ENCODE measurements at places on chromosomes 7 and 10.
A peak's percentile ranks its signal among the peaks of the same experiment; 100 is the strongest.

- DNase-seq = no peak
Observed at GRCh38 chr10:49108656-49109055, 6.7 kb downstream of the VSTM4 start.

GRCh38 chr7:17745610-17746009 lies 194.7 kb downstream of the SNX13 start:
- DNase-seq = no peak

DNA sequence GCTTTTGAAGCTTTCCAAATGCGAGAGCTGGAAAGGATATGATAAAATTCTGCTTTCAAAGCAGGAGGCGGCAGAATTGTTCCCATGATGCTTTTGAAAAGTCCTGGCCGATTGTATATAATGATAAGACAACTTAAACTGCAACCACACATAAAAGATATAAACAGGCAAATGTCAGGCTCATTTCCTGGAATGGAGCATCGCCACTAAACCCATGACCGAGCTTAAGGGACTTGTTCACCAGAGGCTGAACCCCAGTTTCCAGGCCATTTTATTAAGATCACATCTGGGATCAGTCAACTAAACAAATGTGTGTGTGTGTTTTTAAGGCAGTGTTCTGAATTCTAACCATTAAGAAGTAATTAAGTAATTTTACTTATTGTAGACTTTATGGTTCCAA lies 131.6 kb downstream of the ITGA8 start:
- DNase-seq = peak; percentile 32

GRCh38 chr10:79078367-79079053 lies 9.7 kb downstream of the ZMIZ1 start:
- no peak for DNase-seq

All from fibroblast of villous mesenchyme (primary cell).